ENCODE measurements at places on chromosomes 3 and 15.

DNA sequence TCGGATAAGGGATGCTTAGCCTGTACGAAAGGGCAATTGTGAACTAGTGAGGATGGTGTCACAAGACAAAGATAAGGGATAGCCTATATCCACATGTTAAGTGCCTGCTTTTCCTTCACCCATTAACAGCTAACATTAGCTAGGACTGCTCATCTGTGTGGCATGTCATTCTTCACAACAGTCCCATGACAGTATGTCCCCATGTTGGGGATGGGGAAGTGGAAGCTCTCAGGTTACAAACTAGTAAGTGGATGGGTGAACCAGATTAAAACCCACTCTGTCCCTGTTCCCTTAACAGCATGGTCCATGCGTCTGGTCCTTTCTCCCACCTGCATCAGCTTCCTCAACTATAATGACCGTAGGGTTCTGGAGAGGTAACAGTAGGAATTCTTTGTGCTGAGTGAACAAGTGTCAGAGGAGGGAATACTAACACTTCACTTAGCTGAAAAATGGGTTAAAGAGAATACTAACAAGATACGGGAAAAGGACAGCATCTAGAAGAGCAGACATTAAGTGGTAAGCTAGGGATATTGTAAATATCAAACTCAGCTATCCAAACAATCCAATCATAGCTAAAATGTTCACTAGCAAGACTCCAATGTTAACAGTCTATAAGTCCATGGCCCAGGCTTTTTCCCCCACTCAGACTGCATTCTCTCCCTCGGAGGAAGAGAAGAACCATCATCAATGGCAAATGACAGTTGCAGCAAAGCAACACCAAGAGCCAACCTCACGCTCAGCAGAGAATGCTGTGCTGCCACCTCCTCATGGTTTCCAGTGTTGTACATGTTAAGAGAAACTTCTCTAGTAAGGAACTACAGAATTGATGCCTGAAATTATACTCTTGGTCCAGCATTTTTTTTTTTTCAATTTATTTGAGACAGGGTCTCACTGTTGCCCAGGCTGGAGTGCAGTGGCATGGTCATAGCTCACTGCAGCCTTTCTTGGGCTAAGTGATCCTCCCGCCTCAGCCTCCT, 5.0 kb downstream of the RPLP1 start:
- no peak for DNase-seq

- DNase-seq = peak; percentile 66
These were observed 19.2 kb upstream of the GSK3B start for GRCh38 chr3:120113128-120114116.

DNA sequence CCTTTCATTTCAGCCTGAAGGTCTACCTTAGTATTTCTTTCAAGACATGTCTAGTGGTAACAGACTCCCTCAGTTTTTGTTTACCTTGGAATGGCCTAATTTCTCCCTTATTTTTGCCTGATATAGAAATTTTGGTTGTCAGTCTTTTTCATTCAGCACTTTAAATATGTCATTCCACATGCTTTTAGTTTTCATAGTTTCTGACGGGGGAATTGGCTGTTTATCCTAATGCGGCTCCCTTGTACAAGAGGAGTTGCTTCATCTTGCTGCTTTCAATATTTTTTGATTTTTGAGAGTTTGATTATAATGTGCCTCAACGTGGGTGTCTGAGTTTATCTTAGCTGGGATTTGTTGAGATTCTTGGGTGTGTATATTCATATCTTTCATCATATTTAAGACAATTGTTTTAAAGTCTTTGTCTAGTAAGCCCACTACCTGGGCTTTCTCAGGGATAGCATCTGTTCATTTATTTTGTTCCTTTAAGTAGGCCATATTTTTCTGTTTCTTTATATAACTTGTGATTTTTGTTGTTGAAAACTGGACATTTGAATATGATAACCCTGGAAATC, 51.1 kb upstream of the PYDC2 start:
- no peak for DNase-seq

- peak; percentile 54 for DNase-seq
These were observed 17.6 kb downstream of the C15orf62 start for GRCh38 chr15:40787344-40787841.

DNA sequence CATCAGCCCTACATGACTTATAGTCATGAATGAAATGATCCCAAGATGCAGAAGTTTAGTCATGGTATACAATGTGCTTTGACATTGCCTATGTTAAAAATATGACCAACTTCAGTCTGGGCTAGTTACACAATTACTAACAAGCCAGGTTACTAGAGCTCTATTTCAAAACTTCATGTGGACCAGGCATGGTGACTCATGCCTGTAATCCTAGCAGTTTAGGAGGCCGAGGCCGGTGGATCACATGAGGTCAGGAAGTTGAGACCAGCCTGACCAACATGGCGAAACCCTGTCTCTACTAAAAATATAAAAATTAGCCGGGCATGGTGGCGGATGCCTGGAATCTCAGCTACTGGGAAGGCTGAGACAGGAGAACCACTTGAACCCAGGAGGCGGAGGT, 613.0 kb downstream of the CADM2 start:
- peak; percentile 1 for DNase-seq

- no peak for DNase-seq
These were observed 653 bp upstream of the WDR6 start for GRCh38 chr3:49006408-49007067.

DNA sequence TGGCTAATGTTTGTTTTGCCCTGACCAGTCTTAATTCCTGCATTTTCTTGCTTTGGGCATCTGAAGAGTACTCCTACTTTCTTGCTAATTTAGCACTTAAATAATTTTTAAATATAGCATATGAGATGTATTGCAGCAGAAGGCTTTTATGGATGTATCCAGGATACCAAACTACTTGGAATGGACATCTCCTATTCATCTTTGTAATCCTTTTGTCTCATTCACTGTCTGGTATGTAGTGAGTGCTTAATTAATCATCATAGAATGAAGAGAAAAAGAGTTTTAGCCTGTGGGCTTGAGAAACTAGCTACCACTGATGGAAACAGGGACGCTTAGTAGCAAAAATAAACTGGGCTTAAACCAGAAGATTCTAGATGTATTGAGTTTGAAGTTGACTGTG, 40.6 kb downstream of the MEX3B start:
- no peak for DNase-seq

DNA sequence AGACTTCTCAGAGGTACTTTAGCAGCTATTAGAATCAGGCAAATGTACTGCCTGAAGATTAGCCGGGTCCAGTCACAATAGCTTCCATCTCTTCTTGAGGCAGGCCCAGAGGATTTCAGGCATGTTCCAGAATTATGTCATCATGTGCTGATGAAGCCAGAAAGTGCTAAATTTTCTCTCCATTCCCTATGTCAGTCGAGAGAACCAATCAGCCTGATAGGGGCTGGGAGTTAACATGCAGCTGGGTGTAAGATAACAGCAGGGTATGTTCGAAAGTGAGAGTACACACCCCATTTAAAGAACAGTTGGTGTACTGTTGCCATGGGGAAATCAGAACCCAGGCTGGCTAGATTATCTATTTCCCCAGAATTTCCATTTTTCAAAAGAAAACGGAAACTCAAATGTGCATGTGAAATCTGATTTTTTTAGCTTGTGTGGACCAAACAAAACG, 48.7 kb downstream of the MYH15 start:
- DNase-seq = no peak

- peak; percentile 24 for DNase-seq
These were observed 859.4 kb upstream of the NR2F2 start for GRCh38 chr15:95470997-95471689.

GRCh38 chr15:49813625-49814024, 192.8 kb downstream of the DTWD1 start:
- DNase-seq = no peak

GRCh38 chr15:72671525-72671924, 14.5 kb downstream of the HIGD2B start:
- no peak for DNase-seq

- DNase-seq = peak; percentile 59
These were observed 1.3 kb downstream of the TLE3 start for GRCh38 chr15:70096215-70097062.

DNA sequence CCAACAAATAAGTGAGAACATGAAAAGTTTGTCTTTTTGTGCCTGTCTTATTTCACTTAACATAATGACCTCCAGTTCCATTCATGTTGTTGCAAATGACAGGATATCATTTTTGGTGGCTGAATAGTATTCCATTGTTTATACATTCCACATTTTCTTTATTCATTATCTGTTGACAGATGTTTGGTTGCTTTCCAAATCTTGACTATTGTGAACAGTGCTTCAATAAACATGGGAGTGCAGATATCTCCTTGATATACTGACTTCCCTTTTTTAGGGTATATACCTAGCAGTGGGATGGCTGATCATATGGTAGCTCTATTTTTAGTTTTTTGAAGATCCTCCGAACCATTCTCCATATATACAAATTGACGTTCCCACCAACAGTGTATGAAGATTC, 19.1 kb upstream of the CD200R1L start:
- no peak for DNase-seq

DNA sequence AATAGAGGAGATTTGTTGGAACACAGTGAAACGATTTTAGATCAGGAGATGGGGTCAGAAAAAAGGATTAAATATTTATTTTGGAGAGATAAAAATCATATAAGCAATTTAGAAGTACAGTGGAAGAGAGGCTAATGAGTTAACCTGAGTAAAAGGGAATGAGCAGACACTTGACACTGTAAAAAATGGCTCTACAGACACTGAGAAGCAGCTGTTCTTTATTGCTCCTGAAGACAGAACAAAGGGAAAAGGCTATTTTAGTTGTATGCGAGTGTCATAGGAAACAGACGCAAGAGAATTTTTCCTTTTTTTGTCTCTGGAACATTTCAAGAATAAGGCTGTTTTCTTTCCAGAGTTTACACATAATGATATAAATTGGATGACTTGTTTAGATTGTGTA, 34.3 kb downstream of the ASTE1 start:
- DNase-seq = no peak

DNA sequence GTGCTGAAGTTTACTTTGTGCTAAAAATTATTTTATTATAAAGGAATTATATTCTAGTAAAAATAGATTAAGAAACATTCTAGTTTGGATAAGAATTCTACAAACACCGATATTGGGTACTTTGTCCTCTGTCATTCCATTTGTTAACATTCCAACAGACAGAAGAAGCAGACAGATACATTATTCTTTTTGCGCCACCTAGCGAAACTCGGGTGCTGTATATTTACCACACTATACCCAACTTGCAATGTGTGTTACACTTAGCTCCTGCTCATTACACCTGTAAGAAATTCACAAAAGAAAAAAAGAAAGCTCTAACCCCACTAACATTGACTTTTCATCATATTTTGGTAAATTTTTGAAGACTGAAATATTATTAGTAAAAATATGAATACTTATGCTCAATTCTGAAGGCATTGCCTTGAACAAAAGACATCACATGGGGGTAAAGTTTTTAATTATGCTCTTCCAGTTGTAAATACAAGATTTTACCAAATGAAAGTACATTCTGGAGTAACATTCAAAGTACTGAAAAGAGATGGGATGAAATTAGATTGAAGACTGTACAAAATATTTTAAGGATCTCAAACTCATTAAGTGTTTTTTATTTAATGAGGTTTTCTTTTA, 136.5 kb upstream of the MLF1 start:
- peak; percentile 34 for DNase-seq

DNA sequence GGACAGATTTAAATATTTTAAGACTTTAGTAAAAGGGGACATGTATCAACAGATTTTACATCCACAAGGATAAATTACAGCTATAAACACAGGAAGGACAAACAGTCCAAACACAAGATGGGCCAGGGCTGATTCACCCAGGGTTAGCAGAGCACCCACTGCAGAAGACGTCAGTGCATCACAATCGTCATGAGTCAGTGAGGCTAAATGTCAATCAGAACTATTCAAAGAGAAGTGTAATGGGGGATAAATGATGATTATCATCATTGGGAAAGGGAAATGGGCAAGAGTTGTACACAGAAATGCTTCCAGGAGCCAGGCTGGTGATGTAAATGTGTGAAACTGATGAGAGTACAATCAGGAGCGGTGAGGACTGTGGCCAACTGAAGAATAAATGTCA, 226.8 kb downstream of the PLCL2 start:
- peak; percentile 70 for DNase-seq

DNA sequence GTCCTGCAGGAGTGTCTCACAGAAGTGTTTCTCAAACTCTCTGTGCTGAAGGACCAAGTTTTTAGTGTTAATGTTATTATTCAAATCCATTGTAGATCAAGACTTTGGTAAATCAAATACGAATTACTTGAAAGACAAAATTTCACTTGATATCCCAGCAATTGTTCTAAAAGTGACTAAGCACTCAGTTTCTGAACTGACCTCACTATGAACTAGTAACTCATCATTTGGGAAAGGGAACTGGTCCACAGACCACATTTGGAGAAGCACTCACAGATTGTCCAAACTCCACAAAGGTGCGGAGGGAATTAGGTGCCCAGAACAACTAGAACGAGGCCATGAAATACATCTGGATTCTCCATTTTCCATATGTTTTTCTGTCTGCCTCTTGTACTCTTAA, 25.6 kb downstream of the FAM43A start:
- DNase-seq = no peak

DNA sequence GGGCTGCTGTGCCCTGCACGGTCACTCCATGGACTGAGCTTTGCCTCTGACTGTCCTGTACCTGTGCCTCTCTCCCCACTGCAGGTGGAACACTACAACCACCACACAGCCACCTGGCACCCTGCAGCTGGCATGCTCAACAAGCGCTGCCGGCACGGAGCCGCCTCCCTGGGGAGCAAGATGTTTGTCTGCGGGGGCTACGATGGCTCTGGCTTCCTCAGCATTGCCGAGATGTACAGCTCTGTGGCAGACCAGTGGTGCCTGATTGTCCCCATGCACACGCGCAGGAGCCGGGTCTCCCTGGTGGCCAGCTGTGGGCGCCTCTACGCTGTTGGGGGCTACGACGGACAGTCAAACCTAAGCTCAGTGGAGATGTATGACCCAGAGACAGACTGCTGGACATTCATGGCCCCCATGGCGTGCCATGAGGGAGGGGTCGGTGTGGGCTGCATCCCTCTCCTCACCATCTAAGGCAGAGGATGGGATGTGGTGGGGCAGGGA, 37.3 kb upstream of the PTPN23 start:
- DNase-seq = no peak

- DNase-seq = no peak
These were observed 29.4 kb upstream of the AP3B2 start for GRCh38 chr15:82739086-82739485.

DNA sequence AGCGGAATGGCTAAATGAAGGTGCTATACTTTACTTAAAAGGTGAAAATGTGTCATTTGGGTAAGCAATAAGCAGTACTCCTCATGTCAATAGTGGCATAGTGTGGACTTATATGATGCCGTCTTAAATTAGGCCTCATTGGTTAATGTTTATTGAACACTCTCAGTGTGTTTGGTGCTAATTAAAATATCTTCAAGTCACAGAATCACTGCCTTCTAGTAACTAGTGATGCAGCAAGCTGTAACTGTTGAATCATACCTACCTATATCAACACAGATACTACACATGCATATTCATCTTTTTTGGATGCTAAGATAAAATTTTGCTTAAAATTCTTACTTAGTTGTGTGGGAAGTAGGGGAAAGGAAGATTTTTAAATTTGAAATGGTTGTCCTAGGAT, 30.7 kb downstream of the ARHGAP31 start:
- DNase-seq = no peak
